ENCODE measurements at places on chromosomes 7 and 10. TPM values are rescaled to one million over a fixed set of nuclear protein-coding genes. Genes with fewer than 3 reads are reported as not detected.
A peak's percentile ranks its signal among the peaks of the same experiment; 100 is the strongest.

DNA sequence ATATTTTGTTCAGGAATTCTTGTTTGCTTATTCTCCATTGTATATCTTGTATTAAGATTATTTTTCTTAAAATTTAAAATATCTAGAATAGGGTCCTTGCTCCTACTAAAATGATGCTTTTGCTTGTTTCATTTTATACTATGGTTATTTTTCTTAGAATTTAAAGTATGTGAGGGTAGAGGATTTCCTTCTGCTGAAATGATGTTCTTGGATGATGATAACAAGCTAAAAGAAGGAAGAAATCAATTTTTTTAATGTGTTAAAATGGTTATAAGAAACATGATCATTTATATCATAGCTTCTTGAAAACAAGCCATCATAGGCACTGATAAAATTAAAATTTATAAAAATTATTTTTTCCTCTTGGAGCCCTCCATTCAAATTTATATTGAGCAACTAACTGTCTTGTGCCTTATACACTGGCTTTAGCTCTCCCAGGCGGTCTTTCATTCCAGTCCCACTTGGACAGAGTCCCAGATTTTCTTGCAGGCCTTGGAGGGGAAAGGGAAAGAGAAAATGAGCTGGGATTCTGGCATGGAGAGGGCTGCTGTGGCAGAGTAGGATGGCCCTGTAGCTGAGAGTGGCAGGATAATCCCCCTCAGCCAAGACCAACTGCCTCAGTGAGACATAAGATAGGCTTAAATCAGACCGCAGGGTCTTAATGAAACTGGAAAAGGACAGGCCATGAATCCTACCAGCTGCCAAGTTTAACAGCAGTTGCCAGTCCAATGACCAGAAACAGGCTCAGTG is 60.2 kb downstream of the DNAJB9 start:
- peak; percentile 45 for DNase-seq

DNA sequence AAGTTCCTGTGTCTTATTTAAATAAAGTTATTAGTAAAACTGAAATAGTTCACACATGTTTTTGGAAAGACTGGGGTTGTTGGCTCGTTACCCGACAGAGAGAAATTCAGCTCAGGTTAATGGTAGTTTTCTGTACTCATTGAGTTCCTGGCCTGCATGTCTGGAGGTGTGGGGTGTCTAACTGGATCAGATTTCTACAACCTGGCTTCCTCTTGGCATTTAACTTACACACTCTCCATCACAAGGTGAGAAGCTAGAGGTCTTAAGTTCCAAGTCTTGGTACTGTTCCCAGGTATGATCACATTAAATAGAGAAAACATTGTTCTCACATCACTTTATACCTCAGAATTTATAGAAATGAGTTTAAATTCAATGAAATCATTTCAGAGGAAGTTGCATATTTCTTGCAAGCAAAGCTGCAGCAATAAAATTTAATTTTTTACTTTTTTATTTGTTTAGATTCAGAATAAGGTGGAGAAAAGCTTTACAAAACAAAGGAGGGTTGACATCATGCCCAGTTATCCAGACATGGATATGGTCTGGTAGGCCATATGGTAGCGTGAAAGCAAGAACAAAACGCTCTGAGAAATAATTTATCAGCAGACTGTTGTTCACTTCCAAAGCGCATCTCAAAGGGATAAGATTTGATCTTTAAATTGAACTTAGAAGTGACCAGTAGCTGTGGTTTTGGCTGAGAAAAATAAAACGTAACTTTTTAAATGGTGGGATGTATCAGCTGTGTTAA is 120.6 kb downstream of the GLCCI1 start:
- DNase-seq, result no peak

DNA sequence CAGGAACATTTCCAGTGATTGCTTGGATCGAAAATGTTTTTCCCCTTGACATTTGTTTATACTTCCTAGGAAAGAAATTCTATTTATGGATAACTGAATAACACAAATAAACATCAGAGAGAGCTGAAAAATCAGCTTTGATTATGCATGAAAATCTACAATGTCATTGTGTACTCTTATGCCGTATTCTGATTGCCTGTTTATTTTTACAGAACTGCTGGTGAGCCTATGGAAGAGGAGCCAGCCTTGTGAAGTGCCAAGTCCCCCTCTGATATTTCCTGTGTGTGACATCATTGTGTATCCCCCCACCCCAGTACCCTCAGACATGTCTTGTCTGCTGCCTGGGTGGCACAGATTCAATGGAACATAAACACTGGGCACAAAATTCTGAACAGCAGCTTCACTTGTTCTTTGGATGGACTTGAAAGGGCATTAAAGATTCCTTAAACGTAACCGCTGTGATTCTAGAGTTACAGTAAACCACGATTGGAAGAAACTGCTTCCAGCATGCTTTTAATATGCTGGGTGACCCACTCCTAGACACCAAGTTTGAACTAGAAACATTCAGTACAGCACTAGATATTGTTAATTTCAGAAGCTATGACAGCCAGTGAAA is 121.5 kb downstream of the TWIST1 start:
- DNase-seq, result peak; percentile 8

DKK1 gene
- polyA plus RNA-seq, result 42.8 TPM

CLDN3 gene
- polyA plus RNA-seq, result 125 TPM

DNA sequence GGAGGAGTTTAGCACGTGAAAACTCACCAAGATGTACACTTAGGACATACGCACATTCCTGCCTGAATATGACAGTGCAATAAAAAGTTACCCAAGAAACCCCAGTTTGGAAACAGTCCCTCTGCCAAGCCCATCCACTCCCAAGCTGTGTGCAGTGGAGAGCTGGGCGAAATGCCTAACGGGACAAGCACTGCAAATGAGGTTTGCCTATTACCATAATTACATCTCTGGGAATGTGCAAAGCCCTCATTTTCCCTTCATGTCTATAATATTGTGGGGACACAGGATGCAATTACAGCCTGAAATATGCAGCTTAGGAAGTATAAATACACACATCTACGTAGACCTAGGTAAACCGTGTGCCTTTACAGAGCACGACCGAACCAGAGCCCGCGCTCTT is 117.5 kb downstream of the PLXNA4 start:
- DNase-seq, result no peak

GRCh38 chr7:95141755-95142154 is 182.6 kb downstream of the PON1 start:
- no peak for DNase-seq

APBB1IP gene
- polyA plus RNA-seq, result 1.8 TPM

CPA2 gene
- polyA plus RNA-seq, result 303 TPM

DNA sequence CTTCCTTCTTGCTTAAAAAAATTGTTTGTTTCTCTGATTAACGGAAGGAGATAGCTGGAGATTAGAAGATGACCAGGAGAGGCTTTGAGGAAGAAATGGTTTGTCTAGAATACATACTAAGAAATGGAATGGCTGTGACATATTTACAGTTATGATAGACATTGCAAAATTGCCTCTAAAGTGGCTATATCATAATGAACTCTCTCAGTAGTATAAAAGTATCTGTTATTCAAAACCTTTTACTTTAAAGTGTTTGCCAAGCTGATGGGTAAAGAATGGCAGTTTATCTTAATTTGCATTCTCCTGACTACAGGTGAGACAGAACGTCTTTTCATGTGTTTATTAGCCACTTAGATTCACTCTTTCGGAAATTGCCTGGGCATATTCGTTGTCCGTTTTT is 28.7 kb downstream of the LRGUK start:
- DNase-seq, result no peak

GRCh38 chr10:88991161-88991898 is 732 bp downstream of the FAS start:
- peak; percentile 64 for DNase-seq

DNA sequence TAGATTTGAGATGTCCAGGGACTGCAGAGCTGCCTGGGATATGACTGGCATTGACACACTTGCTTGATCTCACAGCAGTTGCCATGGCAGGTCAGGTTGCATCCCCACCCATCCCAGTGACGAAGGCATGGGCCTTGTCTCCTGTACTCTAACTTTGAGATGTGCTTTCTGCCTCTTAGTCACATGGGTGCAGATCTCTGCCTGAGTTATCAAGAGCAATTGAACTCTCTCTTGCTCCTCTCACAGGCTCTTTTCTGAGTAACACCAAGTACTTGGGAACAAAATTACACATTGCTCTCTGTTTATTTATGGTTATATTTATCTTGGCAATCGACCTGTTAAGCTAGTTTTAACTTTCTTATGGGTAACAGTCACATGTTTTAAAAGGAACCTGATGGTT is 237.3 kb downstream of the NSUN6 start:
- no peak for DNase-seq

- no peak for DNase-seq
These were observed 131.2 kb downstream of the MPP7 start for GRCh38 chr10:28171468-28172222.

SPDYE2 gene
- 3.7 TPM for polyA plus RNA-seq

DNA sequence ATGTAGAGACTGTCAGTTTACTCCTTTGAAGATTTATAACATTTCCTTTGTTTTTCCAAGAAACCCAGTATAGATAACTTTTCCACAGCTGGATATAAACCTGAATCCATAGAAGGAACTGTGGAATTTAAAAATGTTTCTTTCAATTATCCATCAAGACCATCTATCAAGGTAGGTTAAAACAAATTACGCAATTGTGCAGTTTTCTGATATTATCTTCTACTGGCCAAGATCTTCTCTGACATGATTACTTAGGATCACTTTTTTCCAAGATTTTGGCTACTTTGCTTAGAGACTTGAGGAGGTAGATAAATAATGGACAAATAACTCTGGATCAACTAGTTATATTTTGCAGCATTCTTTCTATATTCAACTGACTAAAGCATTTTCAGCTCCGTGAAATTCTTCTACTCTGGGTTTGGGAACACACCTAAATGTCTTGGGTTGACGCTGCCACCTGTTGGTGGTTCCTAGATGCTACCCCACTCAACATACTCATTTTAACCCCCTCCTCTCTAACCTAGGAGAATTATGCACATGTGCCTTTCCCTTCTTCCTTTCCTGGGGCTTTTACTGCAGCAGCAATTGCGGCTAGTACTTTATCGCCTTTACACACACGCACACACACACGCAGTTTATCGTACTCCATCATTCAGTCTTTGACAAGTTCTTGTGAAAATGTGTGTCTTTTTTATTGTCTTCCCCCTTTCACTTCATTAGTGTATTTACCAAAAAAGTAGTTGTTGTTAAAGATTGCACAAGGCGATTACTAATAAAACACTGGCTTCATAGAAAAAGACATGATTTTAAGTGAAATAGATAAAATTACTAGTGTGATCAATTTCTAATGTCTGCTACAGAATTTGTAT is 32.7 kb downstream of the ABCB5 start:
- DNase-seq, result peak; percentile 51

GRCh38 chr10:60099998-60100747 is 193.8 kb upstream of the CCDC6 start:
- peak; percentile 72 for DNase-seq

- DNase-seq, result no peak
These were observed 276.9 kb upstream of the KLF14 start for GRCh38 chr7:131010717-131011431.

Measured in hepatocyte (in vitro differentiated cells).